ENCODE measurements at places on chromosomes 12 and 14.

- DNase-seq, result no peak
These were observed 3.5 kb downstream of the IFI27 start for GRCh38 chr14:94113908-94114588.

GRCh38 chr12:130672089-130672820 is 43.8 kb downstream of the RIMBP2 start:
- DNase-seq, result no peak

DNA sequence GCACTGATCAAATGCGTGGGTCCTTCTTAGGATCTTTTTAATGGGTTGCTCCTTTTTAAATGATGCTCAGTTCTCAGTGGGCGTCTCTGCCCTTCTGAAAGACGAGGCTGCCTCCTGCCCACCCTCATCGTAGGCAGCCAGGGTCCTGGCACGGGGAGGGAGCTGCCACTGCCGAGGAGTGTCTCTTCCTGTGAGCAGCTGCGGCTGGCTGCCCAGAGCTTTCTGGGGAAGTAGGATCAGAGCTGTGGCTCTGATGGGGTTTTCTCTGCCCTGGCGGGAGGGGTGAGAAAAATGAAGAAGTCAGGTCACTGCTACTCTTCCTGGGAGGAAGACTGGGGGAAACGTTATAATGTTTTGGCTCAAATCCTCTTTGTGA is 31.1 kb upstream of the BEGAIN start:
- no peak for DNase-seq

GRCh38 chr12:90921536-90921935 is 33.4 kb downstream of the CCER1 start:
- DNase-seq, result no peak

DNA sequence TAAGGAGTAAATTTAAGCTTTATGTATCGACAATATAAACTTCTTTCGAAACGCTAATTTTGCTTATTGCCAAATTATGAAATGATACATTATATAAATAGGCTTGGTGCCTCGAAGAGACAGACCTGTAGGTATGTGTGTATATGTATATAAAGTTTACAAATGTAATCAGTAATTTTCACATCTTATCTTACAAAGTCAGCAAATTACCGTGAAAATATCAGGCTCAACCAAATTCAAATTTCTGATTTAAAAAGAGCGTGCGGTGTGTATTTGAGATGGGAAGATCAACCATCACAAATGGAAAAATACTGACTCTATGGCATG is 605 bp downstream of the ZCRB1 start:
- DNase-seq, result no peak

All from stimulated activated CD8-positive, alpha-beta memory T cell treated with anti-CD3 and anti-CD28 coated beads, Interleukin-4, amount 100 ng/mL, for 24 hours (primary cell).